Neural progenitor cell (in vitro differentiated cells): ENCODE measurements at places on chromosomes 12 and 14.

DNA sequence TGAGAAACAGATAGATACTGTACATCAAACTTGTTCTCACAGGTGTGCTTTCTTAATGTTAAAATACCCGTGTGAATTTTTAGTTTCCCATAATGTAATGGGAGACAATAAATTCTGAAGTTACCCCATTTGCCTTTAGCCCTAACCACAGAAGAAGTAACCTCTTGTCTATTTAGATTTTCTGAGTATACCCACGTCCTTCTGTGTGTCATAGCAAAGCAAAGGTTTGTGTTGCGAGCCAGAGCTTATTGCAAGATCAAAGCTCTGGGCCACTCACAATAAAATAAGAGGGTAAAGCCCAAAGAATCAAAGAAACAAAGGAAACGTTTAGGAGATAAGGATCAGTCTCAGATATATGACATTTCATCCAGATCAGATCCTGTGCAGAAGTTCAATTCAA lies 73.9 kb downstream of the BMP4 start:
- H3K4me3 ChIP-seq, result no peak overlapping the region
- no peak overlapping the region for H3K27ac ChIP-seq
- no peak for DNase-seq
- no peaks in the 10 kb centered on the region for H3K4me1 ChIP-seq

GRCh38 chr14:56098021-56098420 lies 20.2 kb upstream of the PELI2 start:
- H3K27me3 ChIP-seq, result no peaks in the 10 kb centered on the region
- no peak overlapping the region for H3K27ac ChIP-seq
- DNase-seq, result no peak

GRCh38 chr12:116431677-116432300 lies 127.4 kb upstream of the MAP1LC3B2 start:
- DNase-seq, result no peak
- H3K27me3 ChIP-seq, result no peaks in the 10 kb centered on the region
- H3K4me1 ChIP-seq, result peaks cover 27% of the 10 kb centered on the region
- H3K27ac ChIP-seq, result no peak overlapping the region
- H3K36me3 ChIP-seq, result no peaks in the 10 kb centered on the region

DNA sequence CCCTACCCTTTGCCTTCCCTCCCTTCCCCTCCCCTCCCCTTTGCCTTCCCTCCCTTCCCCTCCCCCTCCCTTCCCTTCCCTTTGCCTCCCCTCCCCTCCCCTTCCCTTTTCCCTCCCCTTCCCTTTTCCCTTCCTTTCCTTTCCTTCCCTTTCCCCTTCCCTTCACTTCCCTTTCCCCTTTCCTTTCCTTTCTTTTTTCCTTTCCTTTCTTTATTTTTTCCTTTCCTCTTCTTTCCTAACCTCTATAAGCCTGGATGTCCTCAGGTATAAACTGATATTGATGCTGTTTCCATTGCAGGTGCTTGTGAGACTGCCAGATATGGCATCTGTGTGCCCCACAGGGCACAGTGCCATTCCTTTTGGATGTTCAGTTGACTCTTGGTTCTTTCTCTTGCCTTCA lies 163.2 kb downstream of the ESRRB start:
- no peak for DNase-seq
- H3K27me3 ChIP-seq, result no peaks in the 10 kb centered on the region
- H3K4me3 ChIP-seq, result no peak overlapping the region
- no peak overlapping the region for H3K27ac ChIP-seq
- H3K4me1 ChIP-seq, result peaks cover 14% of the 10 kb centered on the region

- DNase-seq, result peak; percentile 58
- H3K4me1 ChIP-seq, result peaks cover 29% of the 10 kb centered on the region
- peak overlapping the region; percentile 42 for H3K4me3 ChIP-seq
- no peak overlapping the region for H3K27ac ChIP-seq
- H3K27me3 ChIP-seq, result peaks cover 53% of the 10 kb centered on the region
Measured at GRCh38 chr14:105487449-105487985, 831 bp downstream of the CRIP1 start.

- H3K27ac ChIP-seq, result no peak overlapping the region
- no peaks in the 10 kb centered on the region for H3K27me3 ChIP-seq
- H3K4me3 ChIP-seq, result peak overlapping the region; percentile 49
- peaks cover 35% of the 10 kb centered on the region for H3K4me1 ChIP-seq
Measured at GRCh38 chr14:81323093-81323492, 77.0 kb downstream of the STON2 start.

GRCh38 chr14:99129211-99129696 lies 142.7 kb downstream of the BCL11B start:
- H3K27ac ChIP-seq, result no peak overlapping the region
- no peaks in the 10 kb centered on the region for H3K36me3 ChIP-seq
- no peak for DNase-seq
- no peak overlapping the region for H3K4me3 ChIP-seq
- H3K27me3 ChIP-seq, result no peaks in the 10 kb centered on the region

GRCh38 chr14:104464907-104465306 lies 114.7 kb upstream of the C14orf180 start:
- peaks cover 42% of the 10 kb centered on the region for H3K27me3 ChIP-seq
- H3K36me3 ChIP-seq, result no peaks in the 10 kb centered on the region
- no peak overlapping the region for H3K4me3 ChIP-seq
- DNase-seq, result no peak
- peaks cover 8% of the 10 kb centered on the region for H3K4me1 ChIP-seq

GRCh38 chr12:84637926-84638325 lies 274.7 kb downstream of the SLC6A15 start:
- H3K4me1 ChIP-seq, result no peaks in the 10 kb centered on the region
- H3K4me3 ChIP-seq, result no peak overlapping the region
- no peaks in the 10 kb centered on the region for H3K36me3 ChIP-seq

DNA sequence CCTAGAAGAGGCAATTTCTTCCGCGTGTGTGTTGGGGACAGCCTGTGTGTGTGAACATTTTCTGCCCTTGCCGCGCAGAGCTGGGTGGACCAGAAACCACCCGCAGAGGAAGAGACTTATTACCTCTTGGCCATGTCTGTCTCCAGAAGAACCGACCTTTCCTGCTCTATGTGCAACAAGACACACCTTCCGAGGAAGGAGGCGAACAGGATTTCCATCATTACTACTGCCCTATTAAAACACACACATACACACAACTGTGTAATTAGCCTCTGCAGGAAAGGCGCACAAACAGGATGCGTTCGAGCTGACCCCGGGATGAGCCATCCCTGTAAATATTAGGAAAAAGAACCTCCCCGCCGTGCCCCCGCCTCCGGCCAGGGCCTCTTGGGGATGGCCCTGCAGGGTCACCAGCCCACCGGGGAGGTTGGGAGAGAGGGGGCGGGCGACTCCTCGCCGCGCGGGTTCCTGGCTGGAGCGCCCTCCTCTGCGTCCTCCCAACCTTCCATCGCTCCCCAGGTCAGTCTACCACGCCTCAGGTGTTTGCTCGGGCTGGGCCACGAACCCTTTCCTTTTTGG lies 484 bp upstream of the PRKCH start:
- no peaks in the 10 kb centered on the region for H3K36me3 ChIP-seq
- H3K27me3 ChIP-seq, result peaks cover 60% of the 10 kb centered on the region
- H3K4me1 ChIP-seq, result peaks cover 12% of the 10 kb centered on the region
- no peak overlapping the region for H3K27ac ChIP-seq
- H3K4me3 ChIP-seq, result peak overlapping the region; percentile 67

DNA sequence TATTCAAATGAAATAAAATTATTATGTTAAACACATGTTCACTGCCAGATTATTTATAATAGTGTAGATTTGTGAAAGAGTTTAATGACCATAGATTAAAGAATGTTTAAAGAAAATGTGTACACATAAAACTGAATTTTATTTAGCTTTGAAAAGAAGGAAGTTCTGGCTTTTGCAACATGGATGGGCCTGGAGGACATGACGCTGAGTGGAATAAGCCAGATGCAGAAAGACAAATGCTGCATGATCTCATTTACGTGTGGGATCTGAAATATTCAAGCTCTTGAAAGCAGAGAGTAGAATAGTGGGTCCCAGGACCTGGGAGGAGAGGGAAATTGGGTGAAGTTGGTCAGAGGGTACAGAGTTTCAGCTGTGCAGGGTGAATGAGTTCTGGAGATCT lies 1261.2 kb downstream of the TMEM121 start:
- no peaks in the 10 kb centered on the region for H3K27me3 ChIP-seq
- no peaks in the 10 kb centered on the region for H3K4me1 ChIP-seq
- no peaks in the 10 kb centered on the region for H3K36me3 ChIP-seq
- H3K4me3 ChIP-seq, result no peak overlapping the region
- no peak overlapping the region for H3K27ac ChIP-seq

DNA sequence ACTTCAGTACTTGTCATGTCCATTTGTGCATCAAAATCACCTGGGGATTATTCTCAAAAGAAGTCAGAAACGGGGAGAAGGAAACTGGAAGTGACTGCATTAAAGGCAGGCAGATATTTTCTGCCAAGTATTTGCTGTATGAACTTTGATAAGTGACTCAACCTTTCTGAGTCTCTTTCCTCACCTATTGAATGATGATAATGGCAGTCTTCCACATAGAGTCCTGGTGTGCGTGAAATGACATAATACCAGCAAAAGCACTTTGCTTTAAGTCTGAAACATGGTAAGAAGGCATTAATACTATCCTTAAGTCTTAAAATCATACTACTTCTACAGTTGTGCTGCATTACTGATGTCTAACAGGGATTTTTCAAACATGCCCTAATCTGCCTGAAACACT lies 278.5 kb downstream of the ADAMTS20 start:
- peaks cover 11% of the 10 kb centered on the region for H3K4me1 ChIP-seq
- H3K27me3 ChIP-seq, result no peaks in the 10 kb centered on the region
- DNase-seq, result no peak
- H3K4me3 ChIP-seq, result no peak overlapping the region
- H3K36me3 ChIP-seq, result no peaks in the 10 kb centered on the region

GRCh38 chr12:54998958-54999510 lies 14.5 kb upstream of the TESPA1 start:
- H3K27me3 ChIP-seq, result no peaks in the 10 kb centered on the region
- H3K27ac ChIP-seq, result no peak overlapping the region

- H3K27me3 ChIP-seq, result no peaks in the 10 kb centered on the region
- DNase-seq, result no peak
- H3K4me3 ChIP-seq, result no peak overlapping the region
- no peak overlapping the region for H3K27ac ChIP-seq
Measured at GRCh38 chr12:124040737-124041136, 67.7 kb downstream of the ZNF664 start.

GRCh38 chr14:48086516-48086915 lies 411.1 kb upstream of the MDGA2 start:
- no peak for DNase-seq
- no peak overlapping the region for H3K27ac ChIP-seq

DNA sequence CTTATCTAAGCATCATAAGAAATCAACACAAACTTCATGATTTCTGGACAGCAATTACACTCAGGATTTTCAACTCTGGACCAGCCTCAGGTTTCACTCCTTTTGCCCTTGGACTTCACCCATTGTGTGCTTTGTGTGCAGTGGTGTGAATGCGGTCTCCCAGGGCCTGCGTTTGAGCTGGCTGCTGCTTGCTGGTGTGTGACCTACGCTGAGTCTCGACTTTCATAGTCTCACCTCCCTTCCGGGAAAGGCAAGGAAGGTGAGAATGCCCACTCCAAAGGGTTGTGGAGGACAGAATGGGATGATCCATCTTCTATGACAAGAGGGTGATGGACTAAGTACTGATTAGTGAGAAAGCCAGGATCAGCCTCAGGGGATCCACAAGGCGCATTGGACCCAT lies 228.8 kb downstream of the C12orf75 start:
- H3K27me3 ChIP-seq, result no peaks in the 10 kb centered on the region
- H3K4me3 ChIP-seq, result no peak overlapping the region
- no peak overlapping the region for H3K27ac ChIP-seq
- no peak for DNase-seq
- H3K36me3 ChIP-seq, result no peaks in the 10 kb centered on the region
- peaks cover 21% of the 10 kb centered on the region for H3K4me1 ChIP-seq

DNA sequence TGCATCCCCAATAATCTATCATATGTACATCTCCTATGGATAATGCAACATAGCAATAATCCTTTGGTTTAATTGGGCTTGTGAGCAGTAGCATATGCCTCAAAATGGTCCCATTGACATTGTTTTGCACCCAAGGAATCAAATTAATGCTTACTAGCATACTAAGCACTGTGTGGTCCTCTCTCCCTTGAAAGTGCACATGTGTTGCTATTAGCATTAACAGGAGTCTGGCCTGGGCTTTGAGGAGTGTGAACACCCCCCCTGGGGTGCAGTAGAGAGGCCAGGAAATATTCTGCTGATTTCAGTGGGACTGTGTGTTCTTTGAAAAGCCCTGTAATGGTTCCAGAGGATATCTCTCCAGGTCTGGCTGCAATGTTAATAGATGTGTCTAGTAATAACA lies 1148.4 kb downstream of the VRK1 start:
- H3K27ac ChIP-seq, result no peak overlapping the region
- H3K36me3 ChIP-seq, result no peaks in the 10 kb centered on the region
- H3K4me3 ChIP-seq, result no peak overlapping the region
- no peak for DNase-seq
- no peaks in the 10 kb centered on the region for H3K27me3 ChIP-seq
- no peaks in the 10 kb centered on the region for H3K4me1 ChIP-seq

DNA sequence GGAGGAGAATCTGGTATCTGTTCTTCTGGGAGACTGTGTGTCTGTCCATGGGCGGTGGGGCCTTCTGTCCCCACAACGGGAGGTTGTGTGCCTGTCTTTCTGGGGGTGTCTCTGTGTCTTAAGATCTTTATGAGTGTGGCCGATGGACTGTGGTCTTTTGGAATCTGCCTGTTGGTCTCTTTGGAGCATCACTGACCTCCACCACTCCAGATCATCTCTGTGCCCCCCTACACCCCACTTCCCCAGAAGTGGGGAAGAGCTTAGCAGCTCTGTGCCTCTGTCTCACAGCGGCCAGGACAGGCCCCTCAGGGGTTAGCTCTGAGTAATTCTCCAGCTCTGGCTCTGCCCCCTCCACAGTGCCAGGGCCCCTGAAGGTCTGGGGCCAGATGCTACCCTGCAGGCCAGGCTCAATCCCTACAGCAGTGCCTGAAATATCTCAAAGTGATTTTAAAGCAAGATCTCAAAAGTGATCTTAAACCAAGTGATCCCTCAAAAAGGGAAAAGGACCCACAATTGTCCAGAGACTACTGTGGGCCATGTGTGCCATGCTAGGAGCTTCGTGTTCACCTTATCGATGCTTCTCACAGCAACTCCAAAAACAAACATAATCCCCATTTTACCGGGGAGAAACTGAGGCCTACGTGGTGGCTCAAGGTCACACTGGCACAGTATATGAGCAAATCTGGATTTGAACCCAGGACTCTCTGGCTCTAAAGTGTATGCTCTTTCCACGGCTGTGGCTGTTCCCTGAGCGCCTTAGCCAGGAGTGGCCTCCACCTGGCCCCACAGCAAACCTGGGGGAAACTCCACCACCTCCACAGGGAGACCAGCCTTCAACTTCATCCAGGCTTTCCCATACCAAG lies 26.0 kb upstream of the KRT78 start:
- peaks cover 12% of the 10 kb centered on the region for H3K4me1 ChIP-seq
- no peak for DNase-seq
- no peaks in the 10 kb centered on the region for H3K36me3 ChIP-seq
- peaks cover 31% of the 10 kb centered on the region for H3K27me3 ChIP-seq
- H3K27ac ChIP-seq, result no peak overlapping the region

DNA sequence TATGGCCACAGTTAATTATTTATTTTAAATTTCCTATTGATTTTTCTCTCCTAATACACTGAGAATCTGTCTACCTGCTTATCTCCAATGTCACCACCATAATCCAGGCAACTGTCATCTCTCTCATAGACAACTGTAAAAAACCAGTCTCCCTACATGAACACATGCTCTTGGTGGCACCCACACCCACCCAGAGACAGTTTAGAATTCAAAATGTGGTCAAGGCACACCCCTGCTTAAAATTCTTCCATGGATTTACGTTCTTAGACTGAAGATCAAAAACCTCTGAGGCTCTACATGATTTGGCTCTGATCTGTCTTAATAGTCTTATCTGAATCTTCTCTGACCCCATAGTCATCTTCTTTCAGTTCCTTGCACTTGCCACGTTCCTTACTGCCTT lies 241.1 kb upstream of the ABCD2 start:
- H3K4me1 ChIP-seq, result no peaks in the 10 kb centered on the region
- H3K27me3 ChIP-seq, result no peaks in the 10 kb centered on the region
- no peak overlapping the region for H3K27ac ChIP-seq
- DNase-seq, result no peak
- H3K4me3 ChIP-seq, result no peak overlapping the region
